Hippocampal formation (tissue), 2 donors: ENCODE measurements at places on chromosomes 7 and 10.
A peak's percentile ranks its signal among the peaks of the same experiment; 100 is the strongest.

GRCh38 chr7:17863095-17863808 is 77.0 kb downstream of the SNX13 start:
- DNase-seq: no peak

GRCh38 chr10:94108200-94108599 is 114.5 kb downstream of the PLCE1 start:
- DNase-seq: no peak

DNA sequence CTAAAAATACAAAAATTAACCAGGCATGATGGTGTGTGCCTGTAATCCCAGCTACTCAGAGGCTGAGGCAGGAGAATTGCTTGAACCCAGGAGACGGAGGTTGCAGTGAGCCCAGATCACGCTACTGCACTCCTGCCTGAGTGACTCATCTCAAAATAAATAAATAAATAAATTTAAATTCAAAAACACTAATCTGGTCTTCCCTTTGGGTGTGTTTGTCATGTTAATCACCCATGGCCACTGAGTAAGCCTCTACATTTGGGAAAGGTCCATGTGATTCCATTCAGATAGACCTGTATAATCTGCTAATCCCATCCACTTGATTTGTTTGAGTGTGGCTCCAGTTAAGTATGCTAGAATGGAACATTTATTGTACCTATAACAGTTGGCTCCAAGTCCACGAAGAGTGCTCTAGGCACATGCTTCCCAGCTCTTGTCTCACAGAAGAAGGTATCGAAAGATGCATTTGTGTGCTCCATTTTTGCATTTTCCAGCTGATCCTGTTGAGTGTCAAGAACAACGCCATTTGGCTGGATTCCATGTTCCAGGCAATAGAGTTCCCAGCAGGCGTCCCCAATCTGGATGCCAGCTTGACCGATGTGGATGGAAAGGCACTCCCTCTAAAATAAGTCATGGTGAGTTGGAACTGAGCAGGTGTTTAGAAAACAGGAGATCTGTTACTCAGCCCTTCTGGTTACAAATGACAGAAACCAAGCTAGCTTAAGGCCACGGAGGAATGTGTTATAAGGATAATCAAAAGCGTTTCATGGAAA is 4.0 kb downstream of the TUBAL3 start:
- DNase-seq: no peak

GRCh38 chr10:45557275-45557905 is 115.2 kb downstream of the ZFAND4 start:
- no peak for DNase-seq

- DNase-seq: no peak
Observed at GRCh38 chr10:130378556-130379400, 242.6 kb downstream of the GLRX3 start.

- DNase-seq: no peak
Observed at GRCh38 chr10:98296524-98296923, 28.5 kb upstream of the LOXL4 start.

DNA sequence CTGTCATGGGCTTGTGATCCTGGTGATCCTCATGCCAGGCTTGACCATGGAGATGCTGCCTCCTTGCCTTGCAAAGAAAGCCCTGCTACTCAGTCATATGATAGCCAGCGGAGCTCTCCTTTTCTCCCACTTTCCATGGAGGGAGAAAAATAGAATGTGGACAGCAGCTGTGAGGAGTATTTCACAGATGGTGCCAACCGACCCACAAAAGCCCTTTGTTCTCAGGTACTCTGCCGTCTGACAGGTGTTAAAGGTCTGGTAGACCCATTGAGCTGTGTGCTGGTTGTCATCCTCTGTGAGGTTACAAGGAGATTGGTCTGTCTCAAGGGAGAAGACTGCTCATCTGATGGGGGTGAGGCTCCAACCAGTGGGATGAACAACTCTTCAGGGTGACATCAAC is 29.5 kb upstream of the COBL start:
- no peak for DNase-seq

GRCh38 chr7:103929901-103930311 is 59.6 kb downstream of the RELN start:
- DNase-seq: no peak

GRCh38 chr10:90920986-90921666 is at the start of gene ANKRD1:
Gene ANKRD1, minus strand, starts transcription at chr10:90921087. Its CDS starts 60 bp downstream, at chr10:90921027.
- no peak for DNase-seq

DNA sequence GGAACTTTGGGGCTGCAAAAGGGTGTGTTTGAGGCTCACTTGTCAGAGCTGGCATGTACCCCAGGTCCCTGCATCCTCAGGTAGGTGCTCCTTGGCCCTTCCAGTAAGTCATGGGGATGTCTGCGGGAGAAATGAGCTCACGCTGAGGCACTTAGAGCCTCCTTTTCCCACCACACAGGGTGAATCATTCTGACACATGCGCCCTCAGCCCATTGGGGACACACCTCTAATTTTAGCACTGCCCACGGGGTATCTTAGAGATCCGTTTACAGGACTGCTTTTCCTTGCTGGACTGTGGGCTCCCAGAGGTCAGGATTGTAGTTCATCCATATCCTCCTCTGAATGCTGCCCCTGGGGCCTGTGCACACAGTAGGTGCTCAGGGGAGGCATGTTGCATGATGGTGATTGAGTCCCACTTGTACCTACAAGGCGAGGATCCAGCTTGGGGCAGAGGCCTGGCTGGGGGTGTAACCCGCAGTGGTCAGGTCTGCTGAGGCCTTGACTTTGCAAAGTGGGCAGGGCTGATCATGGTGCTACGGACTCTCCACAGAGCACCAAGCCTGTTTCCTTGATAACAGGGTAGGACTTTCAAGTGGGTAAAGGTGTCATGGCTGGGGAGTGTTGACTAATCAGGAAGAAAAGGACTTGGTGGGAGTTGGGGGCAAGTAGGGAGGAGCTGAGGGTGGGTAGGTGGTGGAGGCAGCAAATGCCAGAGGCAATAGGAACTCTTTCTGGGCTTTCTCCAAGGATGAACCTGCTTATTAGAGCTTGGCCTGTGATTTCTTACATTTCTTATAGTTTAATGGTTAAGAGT is 5.8 kb downstream of the TSPAN15 start:
- no peak for DNase-seq

GRCh38 chr7:122885583-122886356 is 490 bp downstream of the CADPS2 start:
- DNase-seq: no peak

DNA sequence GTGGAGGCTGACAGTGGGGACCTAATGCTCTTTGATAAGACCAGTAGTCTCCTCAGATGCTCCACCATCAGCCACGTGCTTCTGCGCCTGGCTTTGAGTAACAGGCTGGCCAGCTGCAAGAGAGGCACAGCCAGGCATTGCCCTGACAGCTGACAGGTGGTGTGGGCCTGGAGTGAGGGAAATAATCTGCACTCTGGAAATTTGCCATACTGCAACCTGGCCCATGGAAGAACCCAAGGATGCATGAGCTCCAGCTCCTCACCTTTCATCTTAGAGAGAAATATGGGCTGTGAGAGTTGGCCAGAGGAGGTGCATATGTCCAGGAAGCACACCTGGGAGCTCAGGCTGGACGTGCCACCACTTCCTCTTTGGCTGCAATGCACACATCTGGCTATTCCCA is 118.9 kb downstream of the PLXDC2 start:
- no peak for DNase-seq

DNA sequence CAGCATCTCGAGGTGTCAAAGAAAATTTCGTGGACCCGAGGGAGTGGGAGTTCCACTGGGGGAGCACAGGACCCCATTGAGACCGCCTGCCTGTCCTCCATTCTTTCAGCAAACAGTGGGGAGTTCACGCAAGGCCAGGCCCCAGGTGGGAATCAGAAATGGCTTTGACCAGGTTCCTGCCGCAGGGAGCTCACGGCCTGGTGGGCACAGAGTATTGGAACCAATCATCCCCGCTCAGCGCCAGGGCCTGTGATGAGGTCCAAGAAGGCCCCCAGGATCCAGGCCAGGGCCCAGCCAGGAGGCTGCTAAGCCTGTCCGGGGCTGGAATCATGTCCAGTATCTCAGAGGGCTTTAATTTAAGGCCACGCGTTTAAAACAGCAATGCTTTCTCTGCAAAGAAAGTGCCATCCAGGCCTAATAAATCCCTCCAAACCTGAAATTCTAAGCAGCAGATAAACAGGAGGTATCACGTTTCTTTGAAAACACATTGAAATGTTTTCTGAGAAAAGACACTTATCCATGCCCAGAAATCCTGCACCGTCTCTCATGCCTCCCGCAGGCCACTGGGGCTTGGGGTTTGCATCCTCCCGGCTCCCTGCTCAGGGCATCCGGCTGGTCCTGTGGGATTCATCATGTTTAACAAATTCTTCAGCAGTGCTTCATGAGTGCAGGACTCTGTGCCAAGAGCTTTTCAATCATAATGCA is 125.7 kb downstream of the OAT start:
- no peak for DNase-seq

DNA sequence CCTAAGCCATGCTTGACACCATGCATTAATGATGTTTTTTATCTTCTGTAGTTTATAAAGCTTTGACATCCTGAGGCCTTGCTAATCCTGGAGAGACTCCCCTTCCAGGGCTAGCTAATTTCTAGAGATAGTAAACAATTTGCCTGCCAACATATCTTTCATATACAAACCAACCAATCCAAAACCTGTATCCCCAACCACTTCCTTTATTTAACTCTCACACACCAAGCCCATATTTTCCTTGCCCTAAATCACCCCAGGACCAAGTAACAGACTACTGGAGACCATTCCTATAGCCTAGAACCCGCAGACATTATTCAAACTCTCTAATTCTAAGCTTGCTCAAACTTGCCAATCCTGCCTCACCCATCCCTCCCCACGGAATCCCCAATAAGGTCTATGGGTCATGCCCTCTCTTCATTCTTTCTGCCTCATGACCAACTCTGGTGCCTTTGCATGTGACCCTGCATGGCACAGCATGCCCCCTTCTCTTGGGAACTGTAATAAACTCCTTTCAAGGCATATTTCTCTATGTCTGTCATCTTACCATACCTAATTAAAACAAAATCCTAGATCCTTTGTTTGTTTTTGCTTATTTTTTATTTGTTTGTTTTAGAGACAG is 116.6 kb upstream of the CACUL1 start:
- DNase-seq: no peak

GRCh38 chr10:124550293-124551034 is 88.8 kb downstream of the LHPP start:
- no peak for DNase-seq

- DNase-seq: no peak
Observed at GRCh38 chr7:7681191-7681935, 37.0 kb downstream of the RPA3 start.

DNA sequence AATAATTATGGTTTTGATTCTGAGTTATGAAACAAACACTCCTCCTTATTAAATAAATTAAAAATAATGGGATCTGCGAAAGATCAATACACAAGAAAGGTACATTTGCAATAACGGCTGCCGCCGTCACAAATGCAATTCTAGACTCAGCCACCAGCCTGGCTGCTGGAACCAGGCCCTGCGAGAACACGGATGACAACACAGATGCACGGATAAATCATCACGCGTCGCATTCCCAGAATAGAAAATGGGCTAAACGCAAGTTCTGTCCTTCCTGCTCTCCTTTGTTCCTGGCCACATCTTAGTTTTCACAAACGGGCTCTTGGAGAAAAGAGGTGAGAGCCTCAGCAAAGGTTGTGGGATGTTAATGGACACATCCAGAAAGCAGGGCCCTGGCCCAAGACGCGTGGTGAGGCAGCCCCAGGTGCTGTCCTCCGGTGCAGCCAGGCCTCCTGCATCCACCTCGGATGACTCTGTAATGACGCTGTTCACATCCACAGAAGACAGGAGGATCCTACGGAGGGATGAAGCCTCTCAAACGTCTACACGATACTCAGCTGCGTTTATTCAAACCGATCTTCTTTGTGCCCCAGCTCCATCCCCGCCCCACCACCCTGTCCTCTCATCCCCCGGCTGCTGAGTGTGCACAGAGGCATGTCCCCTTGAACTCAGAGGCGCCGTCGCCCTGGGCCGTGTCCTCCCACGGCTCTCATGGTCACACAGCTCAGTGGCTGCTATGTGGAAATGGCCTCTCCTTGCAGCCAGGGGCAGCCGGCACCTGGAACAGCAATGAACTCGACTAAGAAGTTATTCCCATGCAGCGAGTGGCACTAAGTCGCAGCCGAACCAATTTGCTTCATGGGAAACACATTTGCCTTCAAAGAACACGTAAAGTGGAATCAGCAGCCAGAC is 197.9 kb downstream of the PTPRN2 start:
- DNase-seq: peak; percentile 10

DNA sequence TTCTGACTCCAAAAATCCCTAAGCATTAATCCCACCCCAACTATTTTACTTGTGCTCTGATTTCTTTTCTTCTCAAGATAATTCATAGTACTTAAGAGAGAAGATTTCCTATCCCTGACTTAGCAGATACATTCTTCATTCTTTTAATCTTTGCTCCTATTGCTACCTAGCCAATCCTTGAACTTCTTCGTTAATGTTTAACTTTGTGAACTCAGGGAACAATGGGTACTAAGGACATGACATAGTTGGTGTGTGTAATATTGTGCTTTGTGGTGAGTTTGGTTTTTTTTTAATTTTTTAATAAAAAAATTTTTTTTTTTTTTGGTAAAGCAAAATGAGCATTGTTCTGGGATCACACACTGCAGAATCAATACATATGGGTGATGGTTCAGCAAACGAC is 166.2 kb downstream of the CHCHD3 start:
- no peak for DNase-seq

DNA sequence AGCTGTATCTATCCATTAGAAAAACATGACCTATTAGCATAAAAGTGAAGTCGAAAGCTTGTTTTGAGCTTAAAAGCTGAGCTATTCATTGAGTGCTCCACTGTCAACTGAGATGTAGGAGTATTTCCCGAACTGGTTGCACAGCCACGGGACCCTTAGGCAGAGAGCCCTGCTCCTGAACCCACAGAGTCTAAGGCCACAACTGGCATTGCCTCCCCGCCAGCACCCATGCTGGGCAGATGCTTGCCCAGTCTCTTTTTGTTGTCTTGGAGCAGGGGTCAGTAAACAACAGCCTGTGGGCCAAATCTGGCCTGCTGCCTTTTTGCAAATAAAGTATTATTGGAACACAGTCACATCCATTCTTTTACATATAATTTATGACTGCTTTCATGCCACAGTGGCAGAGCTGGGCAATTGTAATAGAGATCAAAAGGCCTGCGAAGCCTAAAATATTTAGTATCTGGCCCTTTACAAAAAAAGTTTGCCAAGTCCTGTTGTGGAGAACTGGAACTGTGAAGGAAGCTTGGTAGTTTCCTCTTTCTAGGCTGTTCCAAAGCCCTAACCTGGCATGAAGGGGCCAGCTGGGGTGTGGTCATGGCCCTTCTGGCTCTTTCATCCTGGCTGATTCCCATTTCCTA is 58.4 kb upstream of the WAPL start:
- peak; percentile 38 for DNase-seq

DNA sequence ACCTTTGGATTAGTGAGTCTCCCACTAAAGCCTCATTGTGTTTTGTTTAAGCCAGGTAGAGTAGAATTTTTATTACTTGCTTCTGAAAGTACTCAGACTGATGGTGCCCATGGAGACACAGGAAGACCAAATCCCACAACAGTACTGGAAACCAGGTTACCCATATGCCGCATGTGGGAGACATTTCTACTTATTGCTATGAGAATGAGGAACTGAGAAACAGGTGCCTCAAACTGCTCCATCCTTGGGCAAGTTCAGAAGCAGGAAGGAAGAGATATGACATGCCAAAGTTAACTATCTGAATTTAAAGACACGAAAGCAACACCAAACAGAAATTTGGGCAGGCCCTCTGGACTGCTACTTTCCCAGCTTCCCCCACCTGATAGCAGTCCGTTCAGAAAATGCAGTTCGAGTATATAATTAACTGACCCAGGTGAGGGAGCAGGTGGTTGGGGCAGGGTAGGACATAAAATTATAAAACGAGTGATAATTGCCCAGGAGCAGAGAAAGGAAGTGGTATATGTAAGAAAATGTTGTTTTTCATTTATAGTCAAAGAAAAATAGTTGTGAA is 382.3 kb upstream of the MTPN start:
- no peak for DNase-seq

- DNase-seq: no peak
Observed at GRCh38 chr7:139777133-139777891, 486 bp downstream of the HIPK2 start.
